Thyroid gland (tissue), 4 donors: ENCODE measurements at places on chromosomes 11 and 22. TPM values are rescaled to one million over a fixed set of nuclear protein-coding genes. Genes with fewer than 3 reads are reported as not detected.

- no peak overlapping the region for H3K4me3 ChIP-seq
- no peaks in the 10 kb centered on the region for H3K27me3 ChIP-seq
- DNase-seq = no peak
- H3K4me1 ChIP-seq = no peaks in the 10 kb centered on the region
- H3K36me3 ChIP-seq = no peaks in the 10 kb centered on the region
Measured at GRCh38 chr11:120248551-120249278, 8.8 kb downstream of the POU2F3 start.

- H3K4me3 ChIP-seq = no peak overlapping the region
- H3K27ac ChIP-seq = no peak overlapping the region
- no peaks in the 10 kb centered on the region for H3K4me1 ChIP-seq
- H3K36me3 ChIP-seq = peaks cover 43% of the 10 kb centered on the region
Measured at GRCh38 chr22:20887375-20887774, 28.6 kb downstream of the SNAP29 start.

DNA sequence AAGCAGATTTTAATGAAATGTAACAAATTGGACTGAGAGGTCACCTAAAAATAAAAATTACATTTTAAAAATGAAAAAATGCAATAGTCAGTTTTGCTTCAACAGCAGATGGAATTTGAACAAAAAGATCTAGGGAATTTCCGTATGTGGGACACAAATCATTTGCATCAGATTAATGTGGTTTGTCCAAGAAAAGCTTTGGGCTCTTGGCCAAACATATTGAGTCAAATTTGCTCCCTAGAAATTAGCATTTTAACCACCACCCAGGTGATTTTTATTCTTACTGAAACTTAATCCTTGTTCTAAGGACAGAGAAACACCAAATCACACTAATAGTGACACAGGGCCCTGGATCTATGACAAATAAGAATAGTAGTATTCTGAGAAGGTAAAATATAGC lies 1477.8 kb downstream of the FAM181B start:
- no peak for DNase-seq
- H3K27me3 ChIP-seq = no peaks in the 10 kb centered on the region
- H3K27ac ChIP-seq = no peak overlapping the region

DNA sequence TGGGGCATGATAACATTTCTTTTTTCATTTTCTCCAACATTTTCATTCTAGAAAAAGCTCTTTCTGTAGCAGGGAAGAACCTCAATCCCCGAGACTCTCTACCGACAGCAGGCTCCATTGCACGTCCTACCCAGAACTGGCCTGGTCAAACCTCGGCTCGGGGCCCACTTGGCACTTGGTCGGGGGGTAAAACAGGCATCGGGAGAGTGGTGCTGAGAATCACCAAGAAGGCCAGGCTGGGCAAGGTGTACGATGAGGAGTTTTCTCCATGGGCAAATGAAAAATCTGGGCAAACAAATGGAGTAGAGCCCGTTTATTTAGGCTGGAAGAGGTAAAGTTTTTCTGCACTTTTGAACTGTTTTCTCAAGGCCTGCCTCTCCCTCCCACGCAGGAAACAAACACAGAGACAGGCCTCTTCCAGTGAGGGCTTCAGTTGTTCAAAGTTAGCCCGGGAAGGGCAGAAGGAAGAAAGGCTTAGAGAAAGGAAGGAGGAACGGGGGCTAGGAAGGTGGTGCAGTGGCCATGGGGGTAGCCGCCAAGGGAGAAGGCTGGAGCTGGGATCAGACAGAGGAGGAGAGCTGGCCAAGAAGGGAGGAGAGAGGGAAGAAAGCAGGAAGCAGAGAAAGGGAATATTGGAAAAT lies 87.6 kb downstream of the ETS1 start:
- H3K4me1 ChIP-seq = peaks cover 31% of the 10 kb centered on the region
- H3K27ac ChIP-seq = peak overlapping the region; percentile 74
- no peak overlapping the region for H3K4me3 ChIP-seq
- no peaks in the 10 kb centered on the region for H3K27me3 ChIP-seq

Gene NNMT
- 152 TPM for total RNA-seq

Gene SAA4
- not detected for total RNA-seq

- no peak overlapping the region for H3K27ac ChIP-seq
- no peaks in the 10 kb centered on the region for H3K36me3 ChIP-seq
- no peaks in the 10 kb centered on the region for H3K27me3 ChIP-seq
- no peak for DNase-seq
- no peak overlapping the region for H3K4me3 ChIP-seq
Measured at GRCh38 chr11:118106789-118107335, 20.1 kb upstream of the SMIM35 start.

Gene KRTAP5-8
- 0.49 TPM for total RNA-seq

GRCh38 chr11:85821636-85822035 lies 10.7 kb upstream of the SYTL2 start:
- H3K4me3 ChIP-seq = no peak overlapping the region
- DNase-seq = no peak
- no peaks in the 10 kb centered on the region for H3K27me3 ChIP-seq
- H3K4me1 ChIP-seq = no peaks in the 10 kb centered on the region
- no peaks in the 10 kb centered on the region for H3K36me3 ChIP-seq

DNA sequence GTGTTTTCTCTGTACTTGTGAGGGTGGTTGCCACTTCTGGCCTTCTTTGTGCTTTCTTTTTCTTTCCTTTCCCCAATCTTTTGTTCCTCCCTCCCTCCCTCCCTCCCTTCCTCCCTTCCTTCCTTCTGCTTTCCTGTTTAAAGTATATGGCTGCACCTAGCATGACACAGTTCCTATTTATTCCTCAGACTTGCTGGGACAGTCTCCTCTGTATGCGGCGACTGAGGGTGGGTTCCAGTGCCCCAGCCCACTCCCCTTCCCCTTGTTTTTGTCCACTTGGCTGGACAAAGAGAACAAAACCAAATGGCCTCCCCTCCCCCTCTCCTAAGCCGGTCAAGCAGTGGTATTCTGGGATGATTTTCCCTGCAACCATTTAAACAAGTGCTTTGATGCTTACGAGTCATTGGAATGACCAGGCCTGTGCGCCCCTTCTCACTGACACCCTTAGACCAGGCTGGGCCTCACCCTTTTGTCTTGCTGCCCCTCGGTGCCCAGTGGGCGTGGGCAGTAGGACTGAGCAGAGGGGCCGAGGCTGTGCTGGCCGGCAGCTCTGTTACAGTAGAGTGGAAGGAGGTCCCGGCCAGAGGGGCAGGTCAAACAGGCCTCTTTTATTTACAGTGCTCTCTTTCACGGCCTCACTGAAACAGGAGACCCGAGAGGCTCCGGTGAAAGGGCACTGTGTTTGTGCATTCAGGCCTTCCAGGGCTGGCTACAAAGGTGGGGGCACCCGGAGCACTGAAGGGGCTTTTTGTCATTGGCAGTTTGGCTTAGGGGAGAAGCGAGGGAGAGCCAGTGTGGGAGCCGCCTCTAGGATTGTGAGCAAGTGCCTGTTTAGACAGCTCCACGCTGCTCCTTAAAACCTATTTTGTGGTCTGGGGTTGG lies 32.2 kb downstream of the ZBTB16 start:
- no peaks in the 10 kb centered on the region for H3K27me3 ChIP-seq
- DNase-seq = no peak
- H3K36me3 ChIP-seq = no peaks in the 10 kb centered on the region
- H3K4me1 ChIP-seq = peaks cover 95% of the 10 kb centered on the region

Gene IL18
- 6.6 TPM for total RNA-seq

DNA sequence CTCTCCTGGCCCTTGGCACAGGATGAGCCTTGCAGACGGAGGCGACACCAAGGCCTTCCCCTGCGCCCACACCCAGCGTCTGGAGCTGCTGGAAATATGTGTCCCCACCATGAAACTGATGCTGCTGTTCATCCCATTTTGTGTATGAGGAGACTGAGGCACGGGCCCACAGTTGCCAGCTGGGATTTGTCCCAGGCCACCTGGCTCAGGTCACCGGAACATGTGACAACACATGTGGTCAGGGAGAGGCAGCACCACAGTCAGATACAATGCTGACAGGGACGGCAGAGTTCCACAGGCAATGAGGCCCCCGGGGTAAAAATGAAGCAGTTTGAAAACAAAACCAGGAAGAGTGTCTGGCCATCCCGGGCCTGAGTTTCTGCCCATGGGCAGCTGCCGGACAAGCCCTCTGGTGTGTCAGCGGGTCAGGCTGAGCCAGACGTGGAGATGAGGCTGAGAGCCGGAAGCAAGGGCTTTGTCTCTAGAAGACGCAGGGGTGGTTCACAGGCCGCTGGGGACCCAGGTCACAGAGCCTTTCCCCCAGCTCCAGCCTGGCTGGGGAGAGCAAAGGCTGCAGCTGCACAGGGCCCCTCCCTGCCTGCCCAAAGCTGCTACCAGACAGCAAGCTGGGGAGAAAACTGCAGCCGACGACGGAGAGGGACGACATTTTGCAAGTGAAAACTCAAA lies 80.7 kb downstream of the CDKN1C start:
- H3K4me3 ChIP-seq = no peak overlapping the region
- no peaks in the 10 kb centered on the region for H3K36me3 ChIP-seq
- H3K27ac ChIP-seq = no peak overlapping the region
- H3K27me3 ChIP-seq = no peaks in the 10 kb centered on the region
- peak; percentile 0 for DNase-seq

Gene PIH1D2
- 12.0 TPM for total RNA-seq

DNA sequence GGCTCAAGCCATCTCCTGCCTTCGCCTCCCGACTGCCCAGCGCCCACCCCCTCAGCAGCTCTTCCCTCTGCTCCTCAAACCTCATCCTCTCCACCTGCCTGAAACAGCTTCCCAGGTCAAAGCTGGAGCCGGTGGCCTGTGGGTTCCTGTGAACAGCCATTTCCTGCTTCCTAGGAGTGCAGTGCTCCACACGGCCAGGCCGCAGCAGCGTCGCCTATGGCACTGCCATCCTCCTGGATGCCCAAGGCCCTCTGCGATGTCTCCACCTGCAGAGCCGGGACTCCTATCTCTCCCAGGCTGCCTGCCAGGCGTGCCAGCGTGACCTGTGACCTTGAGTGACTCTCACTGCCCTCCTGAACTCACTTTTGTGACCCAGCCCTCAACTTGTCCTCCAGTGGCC lies 24.6 kb downstream of the PPM1F start:
- H3K4me1 ChIP-seq = no peaks in the 10 kb centered on the region
- H3K27ac ChIP-seq = no peak overlapping the region
- DNase-seq = no peak
- H3K27me3 ChIP-seq = no peaks in the 10 kb centered on the region
- H3K4me3 ChIP-seq = no peak overlapping the region
- H3K36me3 ChIP-seq = peaks cover 38% of the 10 kb centered on the region

Gene GPHA2
- total RNA-seq = not detected

DNA sequence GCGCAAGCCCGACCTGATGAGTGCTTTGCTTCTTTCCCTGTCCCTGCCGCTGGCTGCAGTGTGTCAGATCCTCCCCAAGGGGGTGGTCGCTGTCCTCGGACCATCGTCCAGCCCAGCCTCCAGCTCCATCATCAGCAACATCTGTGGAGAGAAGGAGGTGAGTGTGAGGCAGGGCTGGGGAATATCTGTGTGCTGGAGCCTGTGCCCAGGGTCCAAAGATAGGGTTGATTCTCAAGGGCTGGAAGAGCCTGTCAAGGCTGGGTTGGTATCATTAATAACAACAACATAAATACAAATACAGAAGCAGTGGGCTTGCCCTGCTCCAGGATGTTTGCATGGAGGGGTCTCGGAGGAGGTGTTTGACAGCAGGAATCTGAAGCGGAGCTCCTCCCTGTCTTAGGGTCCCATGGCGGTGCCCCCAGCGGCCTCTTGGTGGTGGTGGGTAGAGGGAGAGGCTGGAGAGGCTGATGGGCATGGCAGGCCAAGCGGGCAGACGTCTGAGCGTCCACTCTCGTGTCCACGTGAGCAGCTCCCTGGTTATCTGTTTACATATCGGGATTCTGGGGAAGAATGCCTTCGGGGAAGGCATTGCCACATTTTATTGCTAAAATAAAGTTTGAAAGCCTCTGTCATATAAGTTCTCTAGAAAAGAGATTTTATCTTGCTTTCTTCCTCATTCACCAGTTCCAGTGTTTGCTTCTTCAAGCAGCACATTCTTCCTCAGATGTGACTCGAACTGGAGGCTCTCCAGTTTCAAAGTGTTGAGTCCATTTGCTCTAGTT lies 208.4 kb upstream of the TBCEL start:
- H3K36me3 ChIP-seq = no peaks in the 10 kb centered on the region
- no peak for DNase-seq
- no peak overlapping the region for H3K27ac ChIP-seq
- no peak overlapping the region for H3K4me3 ChIP-seq
- H3K27me3 ChIP-seq = no peaks in the 10 kb centered on the region

- no peak overlapping the region for H3K4me3 ChIP-seq
- peaks cover 23% of the 10 kb centered on the region for H3K4me1 ChIP-seq
- no peak overlapping the region for H3K27ac ChIP-seq
- H3K27me3 ChIP-seq = no peaks in the 10 kb centered on the region
- H3K36me3 ChIP-seq = no peaks in the 10 kb centered on the region
Measured at GRCh38 chr11:62044639-62045121, 77.2 kb upstream of the FTH1 start.

Gene IGSF22
- not detected for total RNA-seq

DNA sequence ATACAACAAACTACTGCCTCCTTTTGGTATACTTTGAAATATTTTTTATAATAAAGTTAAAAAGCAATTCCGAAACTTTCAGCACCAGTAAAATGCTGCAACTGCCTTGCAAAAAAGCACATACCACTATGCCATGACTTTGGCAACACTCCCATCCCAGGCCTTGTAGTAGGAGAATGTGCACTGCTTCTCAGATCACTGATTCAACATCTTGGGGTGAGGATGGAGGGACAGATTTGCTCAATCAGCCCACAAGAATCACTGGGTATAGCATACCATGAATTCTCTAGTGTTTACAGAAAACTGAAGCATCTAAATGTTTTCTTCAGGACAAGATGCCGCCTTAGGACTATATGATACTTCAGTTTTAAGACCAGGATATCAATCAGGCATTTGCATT lies 14.9 kb downstream of the EIF4ENIF1 start:
- no peaks in the 10 kb centered on the region for H3K36me3 ChIP-seq
- DNase-seq = peak; percentile 17
- H3K27me3 ChIP-seq = no peaks in the 10 kb centered on the region
- no peak overlapping the region for H3K27ac ChIP-seq

DNA sequence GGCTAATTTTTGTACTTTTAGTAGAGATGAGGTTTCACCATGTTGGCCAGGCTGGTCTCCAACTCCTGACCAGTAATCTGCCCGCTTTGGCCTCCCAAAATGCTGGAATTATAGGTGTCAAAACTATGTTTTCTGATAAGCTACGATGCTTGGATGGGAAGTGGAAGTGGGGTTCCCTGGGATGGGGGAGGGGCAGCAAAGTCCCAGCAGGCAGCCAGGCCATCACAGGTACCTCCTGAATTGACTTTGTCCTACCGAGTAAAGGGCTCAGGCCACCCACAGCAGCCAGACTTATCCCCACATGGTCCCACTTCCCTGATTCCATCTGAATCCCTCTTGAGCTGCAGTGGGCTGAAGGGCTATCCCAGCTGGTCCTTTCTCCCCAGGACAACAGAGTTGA lies 6.9 kb downstream of the FTH1 start:
- H3K27me3 ChIP-seq = no peaks in the 10 kb centered on the region
- DNase-seq = no peak
- no peak overlapping the region for H3K27ac ChIP-seq
- peaks cover 20% of the 10 kb centered on the region for H3K4me1 ChIP-seq
- H3K4me3 ChIP-seq = no peak overlapping the region
- peaks cover 15% of the 10 kb centered on the region for H3K36me3 ChIP-seq

Gene MS4A6A
- 12.1 TPM for total RNA-seq

Gene CARD16
- total RNA-seq = 2.0 TPM

GRCh38 chr11:2474059-2474901 lies 29.5 kb downstream of the KCNQ1 start:
- peak; percentile 53 for DNase-seq
- peaks cover 22% of the 10 kb centered on the region for H3K4me1 ChIP-seq
- no peaks in the 10 kb centered on the region for H3K27me3 ChIP-seq
- no peaks in the 10 kb centered on the region for H3K36me3 ChIP-seq
- no peak overlapping the region for H3K4me3 ChIP-seq

GRCh38 chr11:92272651-92273050 lies 48.0 kb downstream of the FAT3 start:
- no peak overlapping the region for H3K27ac ChIP-seq
- H3K4me3 ChIP-seq = no peak overlapping the region
- no peaks in the 10 kb centered on the region for H3K4me1 ChIP-seq
- no peaks in the 10 kb centered on the region for H3K27me3 ChIP-seq
- H3K36me3 ChIP-seq = no peaks in the 10 kb centered on the region
